ENCODE measurements at places on chromosomes 11 and 22. TPM values are rescaled to one million over a fixed set of nuclear protein-coding genes. Genes with fewer than 3 reads are reported as not detected.
A peak's percentile ranks its signal among the peaks of the same experiment; 100 is the strongest.

CDON gene
- 0.58 TPM for total RNA-seq

DNA sequence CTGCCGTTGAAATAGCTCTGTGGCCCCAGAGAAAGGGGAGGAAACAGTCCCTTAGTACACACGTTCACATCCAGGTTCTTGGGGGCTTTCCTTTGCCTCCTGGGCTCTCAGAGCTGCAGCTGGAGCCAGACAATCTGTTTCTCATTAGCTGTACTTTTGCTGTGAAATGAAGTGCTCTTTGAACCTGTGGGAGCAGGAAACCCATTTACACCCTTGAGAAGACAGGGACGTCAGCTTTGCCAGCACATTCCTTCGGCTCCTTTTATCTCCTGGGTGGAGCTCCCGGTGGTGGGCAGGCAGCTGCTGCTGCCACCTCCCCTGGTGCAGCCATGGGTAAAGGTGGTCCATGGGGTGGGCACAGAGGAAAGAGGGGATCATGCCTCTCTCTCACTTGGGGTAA lies 80.6 kb upstream of the TIMP3 start:
- no peak for DNase-seq

- no peak for DNase-seq
These were observed 23.6 kb upstream of the LMO2 start for GRCh38 chr11:33915526-33915925.

- DNase-seq: no peak
These were observed 86.4 kb downstream of the GDPD4 start for GRCh38 chr11:77215106-77215505.

DNA sequence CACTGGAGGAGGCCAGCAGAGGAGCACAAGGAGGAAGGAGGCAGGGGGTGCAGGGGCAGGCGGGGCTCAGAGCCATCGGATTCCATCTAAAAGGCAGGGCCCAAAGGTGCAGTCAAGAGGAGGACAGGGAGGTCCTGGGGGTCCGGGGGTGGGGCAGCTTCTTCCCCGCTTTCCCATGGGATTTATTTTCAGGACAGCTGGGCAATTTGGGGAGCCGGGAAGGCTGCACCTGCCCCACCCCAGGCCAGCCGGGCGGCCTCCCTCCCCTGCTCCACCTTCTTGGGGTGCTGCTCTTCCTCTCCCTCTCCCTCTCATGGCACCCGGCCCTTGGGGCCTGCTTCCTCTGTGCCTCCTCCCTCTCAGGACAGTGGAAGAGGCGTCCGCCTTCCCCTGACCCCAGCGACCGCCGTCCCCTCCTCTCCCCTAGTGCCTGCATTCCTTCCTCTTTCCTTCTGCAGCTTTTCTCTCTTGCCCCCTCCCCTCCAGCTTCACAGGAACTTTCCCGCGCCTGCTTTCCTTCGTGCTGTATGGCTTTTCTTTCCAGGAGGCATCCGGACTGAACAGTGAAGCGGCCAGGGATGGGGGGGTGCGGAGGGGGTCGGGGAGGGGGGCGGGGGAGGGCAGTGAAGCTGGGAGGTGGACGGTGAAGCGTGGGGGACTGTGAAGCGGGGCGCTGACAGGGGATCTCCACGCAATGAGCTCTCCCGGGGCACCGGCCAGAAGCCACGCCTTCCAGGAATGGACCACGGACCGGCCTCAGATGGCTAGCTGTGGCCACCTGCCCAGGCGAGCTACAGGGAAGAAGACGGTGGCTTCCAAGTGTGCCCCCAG lies 26.9 kb downstream of the APOBEC3H start:
- peak; percentile 4 for DNase-seq

- DNase-seq: no peak
These were observed 54.2 kb upstream of the CYP2D6 start for GRCh38 chr22:42184852-42185251.

- DNase-seq: no peak
These were observed 2.3 kb upstream of the CRY2 start for GRCh38 chr11:45844822-45845578.

DNA sequence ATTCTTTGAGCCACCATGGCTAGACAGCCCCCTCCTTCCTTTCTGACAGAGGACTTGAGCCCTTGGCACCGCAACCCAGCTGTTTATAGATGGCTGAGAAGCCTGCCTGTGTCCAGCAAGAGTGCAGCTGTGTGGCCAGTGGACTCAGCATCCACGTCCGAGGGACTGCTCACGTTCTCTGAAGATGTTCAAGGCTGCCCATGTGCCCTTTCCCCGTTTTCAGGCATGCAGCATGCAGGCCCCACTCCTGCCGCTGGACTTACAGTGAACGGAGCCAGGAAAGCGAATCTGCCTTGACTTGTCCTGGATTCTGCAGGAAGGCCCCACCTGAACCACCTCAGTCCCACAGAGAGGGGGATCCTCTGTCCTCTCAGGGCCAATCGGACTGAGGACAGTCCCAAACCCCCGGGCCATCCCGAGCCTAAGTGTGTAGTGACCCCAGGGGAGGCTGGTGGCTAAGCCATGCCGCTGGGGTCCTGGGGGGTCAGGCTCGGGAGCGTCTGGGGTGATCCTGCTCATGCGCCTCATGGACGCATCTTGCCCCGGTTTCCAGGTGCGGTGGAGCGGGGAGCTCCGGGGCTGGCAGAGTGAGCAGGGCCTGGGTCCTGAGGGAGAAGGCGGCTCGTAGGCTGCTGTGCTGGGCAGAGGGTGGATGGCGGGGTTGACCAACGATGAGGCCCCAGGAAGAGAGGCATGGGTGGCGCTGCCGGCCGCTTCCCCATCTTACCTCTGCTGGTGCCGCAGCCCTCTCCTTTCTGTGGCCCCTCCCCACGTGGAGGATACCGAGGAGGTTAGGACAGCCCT lies 170.7 kb downstream of the CTTN start:
- no peak for DNase-seq
